ENCODE measurements at places on chromosomes 1 and 21.

- no peak for DNase-seq
Observed at GRCh38 chr1:17123196-17124045, 4.2 kb upstream of the PADI2 start.

DNA sequence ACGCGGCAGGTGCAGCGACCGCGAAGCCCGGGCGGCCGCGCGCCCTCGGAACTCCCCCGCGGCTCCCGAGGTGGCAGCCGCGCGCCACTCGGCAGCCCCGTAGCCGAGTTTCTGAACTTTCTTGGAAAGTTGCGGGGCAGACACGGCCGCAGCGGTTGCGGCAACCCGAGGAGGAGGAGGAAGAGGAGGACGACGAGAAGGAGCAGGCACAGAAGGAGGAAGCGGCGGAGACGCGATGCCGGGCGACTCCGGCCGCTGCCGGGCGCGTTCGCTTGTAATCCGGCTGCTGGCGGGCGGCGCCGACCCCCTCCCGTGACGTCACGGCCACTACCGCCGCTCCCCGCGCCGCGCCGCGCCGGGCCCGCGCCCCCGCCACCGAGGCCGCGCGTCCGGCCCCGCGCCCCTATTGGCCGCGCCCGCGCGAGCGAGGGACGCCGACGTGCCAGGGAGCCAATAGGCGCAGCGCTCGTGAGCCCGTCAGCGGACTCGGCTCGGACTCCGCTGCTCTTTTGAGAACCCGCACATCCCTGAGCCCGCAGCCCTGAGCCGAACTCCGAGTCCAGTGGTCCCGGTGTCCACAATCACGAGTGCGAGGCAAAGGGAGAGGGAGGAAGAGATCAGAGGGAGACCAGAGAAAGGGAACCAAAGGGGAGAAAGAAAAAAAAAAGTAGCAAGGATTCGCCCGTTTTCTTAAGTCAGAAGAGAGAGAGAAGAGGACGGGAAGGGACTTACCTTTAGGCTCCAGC is 736 bp upstream of the BARHL2 start:
- no peak for DNase-seq

GRCh38 chr21:23475281-23476219 is 2131.7 kb downstream of the MRPL39 start:
- DNase-seq: no peak

DNA sequence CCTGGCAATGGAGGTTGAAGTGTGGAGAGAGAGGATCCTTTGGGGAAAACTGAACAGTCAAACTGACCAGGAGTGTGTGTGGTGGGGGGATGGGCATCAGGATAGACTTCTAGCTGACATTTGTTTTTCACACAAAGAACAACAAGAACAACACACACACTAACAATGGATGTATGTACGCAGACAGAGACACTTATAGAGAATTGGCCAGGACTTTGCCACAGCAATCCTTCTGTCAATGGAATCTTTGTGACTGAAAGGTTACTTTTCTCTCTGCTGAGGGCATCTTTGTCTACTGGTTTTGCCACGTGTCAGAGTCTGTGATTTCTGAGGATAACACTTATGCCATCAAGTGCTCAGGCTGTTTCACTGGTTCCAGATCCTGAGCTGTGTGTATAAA is 12.4 kb upstream of the FCGR2A start:
- DNase-seq: no peak

DNA sequence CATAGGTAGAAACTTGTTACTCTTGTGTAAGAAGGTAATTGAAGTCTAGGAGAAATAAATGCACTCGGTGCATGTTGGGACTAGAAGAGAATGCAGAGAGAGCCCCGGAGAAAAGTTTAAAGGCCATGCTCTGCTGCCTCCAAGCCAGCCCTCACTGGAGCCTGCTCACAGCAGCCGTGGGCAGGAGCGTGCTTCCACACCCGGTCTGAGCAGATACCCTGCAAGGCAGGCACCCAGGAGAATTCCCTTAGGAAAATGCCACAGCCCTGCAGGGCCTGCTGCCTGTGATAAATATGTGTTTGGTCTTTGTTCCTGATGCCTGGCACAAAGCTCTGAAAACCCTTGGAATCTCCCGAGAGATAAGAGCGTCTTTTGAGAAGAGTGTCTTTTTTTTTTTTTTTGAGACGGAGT is 22.8 kb downstream of the C2CD2 start:
- DNase-seq: no peak

DNA sequence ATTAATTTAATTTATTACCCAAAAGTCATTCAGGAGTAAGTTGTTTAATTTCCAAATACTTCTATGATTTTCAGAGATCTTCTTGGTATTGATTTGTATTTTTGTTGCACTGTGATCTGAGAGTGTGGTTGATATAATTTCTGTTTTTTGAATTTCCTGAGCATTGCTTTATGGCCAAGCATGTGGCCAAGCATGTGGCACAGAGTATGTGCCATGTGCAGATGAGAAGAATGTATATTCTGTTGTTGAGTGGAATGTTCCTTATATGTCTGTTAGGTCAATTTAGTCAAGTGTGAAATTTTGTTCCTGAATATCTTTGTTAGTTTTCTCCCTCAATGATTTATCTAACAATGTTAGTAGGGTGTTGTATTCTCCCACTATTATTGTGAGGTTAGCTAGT is 25.3 kb upstream of the IFI16 start:
- DNase-seq: no peak

Measured in HCEC 1CT (cell line).